ENCODE measurements at places on chromosomes 1 and 21. TPM values are rescaled to one million over a fixed set of nuclear protein-coding genes. Genes with fewer than 3 reads are reported as not detected.

GRCh38 chr1:12174924-12175810 lies 8.4 kb downstream of the TNFRSF1B start:
- no peak for DNase-seq
- peaks cover 89% of the 10 kb centered on the region for H3K4me1 ChIP-seq
- H3K27me3 ChIP-seq: no peaks in the 10 kb centered on the region
- peaks cover 53% of the 10 kb centered on the region for H3K36me3 ChIP-seq
- peak overlapping the region; percentile 95 for H3K27ac ChIP-seq
- H3K4me3 ChIP-seq: peak overlapping the region; percentile 86

DNA sequence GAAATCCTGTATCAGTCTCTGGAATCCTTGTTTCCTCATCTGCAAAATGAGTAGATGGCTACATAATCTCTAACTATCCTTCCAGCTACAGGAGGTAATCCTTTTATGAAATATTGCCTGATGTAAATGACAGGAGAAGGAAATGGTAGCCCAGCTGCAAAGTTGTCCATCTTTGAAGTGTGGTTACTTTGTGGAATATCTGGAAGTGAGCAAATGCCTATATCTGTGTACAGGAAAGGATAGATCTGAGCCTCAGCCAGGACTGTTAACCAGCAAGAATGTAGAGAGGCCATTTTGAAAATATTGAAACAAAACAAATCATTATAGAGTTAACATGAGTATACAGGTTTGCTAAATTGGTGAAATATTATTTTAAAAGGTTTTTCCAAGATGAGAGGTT lies 74.8 kb upstream of the BMP8A start:
- H3K36me3 ChIP-seq: peaks cover 22% of the 10 kb centered on the region
- H3K27ac ChIP-seq: no peak overlapping the region
- H3K4me1 ChIP-seq: peaks cover 20% of the 10 kb centered on the region
- no peak overlapping the region for H3K4me3 ChIP-seq

DNA sequence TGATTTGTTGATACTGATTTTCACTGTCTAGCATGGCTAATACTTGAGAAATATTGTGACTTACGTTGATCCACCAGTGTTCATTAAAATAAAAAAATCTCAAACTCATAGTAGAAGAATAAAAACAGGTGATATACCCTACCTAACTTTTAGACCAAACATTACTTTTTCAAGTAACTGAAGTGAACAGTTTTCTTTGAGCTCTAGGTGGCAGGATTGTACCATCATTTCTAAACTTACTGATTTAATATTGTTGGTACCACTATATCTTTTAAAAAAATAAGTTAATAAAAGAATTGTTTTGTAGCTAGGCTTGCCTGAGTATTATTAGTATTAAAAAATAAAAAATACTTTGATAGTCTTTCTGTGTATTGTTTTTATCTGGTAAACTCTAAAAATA lies 21.5 kb downstream of the CDC73 start:
- H3K36me3 ChIP-seq: peaks cover 37% of the 10 kb centered on the region
- H3K27ac ChIP-seq: no peak overlapping the region
- peak; percentile 54 for DNase-seq
- peaks cover 11% of the 10 kb centered on the region for H3K4me1 ChIP-seq

The SDF4 gene
- 175 TPM for total RNA-seq

The FOXO6 gene
- not detected for total RNA-seq

The KPRP gene
- not detected for total RNA-seq

The USP24 gene
- total RNA-seq: 48.4 TPM

DNA sequence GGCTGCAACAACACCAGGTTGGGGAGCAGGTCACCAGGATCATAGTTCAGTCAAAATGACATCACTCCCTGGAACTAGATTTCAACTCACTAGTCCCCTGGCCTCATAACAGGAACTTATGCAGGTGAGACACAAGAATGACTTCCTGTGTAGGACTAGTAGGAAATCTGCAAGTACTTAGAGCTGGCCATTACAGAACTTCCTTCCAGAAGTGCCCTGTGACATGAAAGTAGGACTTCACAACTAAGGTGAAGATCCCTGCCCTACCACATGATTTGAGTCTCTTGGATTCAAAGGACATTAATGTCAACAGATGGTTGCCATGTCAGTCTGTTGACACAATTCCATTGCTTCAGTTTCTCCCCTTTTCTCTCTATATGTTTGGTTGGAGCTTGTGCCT lies 223.1 kb downstream of the RPS6KC1 start:
- no peak overlapping the region for H3K4me3 ChIP-seq
- peaks cover 14% of the 10 kb centered on the region for H3K36me3 ChIP-seq
- H3K27me3 ChIP-seq: no peaks in the 10 kb centered on the region
- peaks cover 8% of the 10 kb centered on the region for H3K4me1 ChIP-seq
- no peak for DNase-seq
- H3K27ac ChIP-seq: no peak overlapping the region

- H3K4me1 ChIP-seq: peaks cover 34% of the 10 kb centered on the region
- H3K36me3 ChIP-seq: peaks cover 35% of the 10 kb centered on the region
- DNase-seq: no peak
- peak overlapping the region; percentile 57 for H3K27ac ChIP-seq
- no peak overlapping the region for H3K4me3 ChIP-seq
These were observed 37.3 kb downstream of the MACO1 start for GRCh38 chr1:25468033-25468432.

The C4BPB gene
- 0.43 TPM for total RNA-seq

DNA sequence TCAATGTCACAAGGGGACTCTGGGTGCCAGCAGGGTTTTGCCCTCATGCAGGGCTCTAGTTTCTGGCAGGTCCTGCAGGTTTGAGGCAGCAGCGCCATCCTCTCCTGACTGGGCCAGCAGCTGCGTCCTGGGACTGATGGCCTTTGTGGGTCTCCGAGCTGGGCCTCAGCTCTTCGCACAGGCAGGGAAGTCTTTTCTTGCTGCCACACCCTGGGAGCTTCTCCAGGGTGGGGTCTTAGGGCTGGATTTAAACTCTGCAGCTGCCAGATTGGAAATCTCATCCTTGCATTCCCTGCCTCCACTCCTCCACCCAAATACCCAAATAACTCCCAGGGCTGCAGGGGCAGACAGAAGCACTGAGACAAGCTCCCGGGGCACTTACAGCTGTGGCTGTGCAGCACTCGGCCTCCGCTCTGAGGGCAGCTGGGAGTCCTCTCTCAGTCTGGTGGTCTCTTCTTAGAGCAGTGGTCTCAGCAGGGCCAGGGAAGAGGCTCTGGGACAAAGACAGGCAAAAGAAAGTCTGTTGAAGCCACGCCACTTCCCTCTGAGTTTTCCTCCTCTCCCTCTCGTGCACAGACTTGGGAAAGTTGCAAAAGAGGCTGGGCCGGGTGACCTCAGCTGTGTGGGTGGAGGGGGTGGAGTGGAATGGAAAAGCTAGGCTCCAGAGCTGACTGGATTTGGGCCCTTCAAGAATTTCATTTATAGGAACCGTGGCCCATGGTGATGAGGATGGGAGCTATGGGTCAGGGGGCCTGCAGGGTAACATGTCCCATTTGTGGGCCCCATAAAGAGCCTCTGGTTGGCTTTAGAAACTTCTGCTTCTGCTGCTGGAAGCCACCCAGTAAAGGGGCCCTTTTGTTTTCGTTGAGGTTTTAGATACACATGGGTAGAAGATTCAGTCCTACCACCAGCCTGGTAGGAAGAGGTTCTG lies at the start of gene RAB7B:
TSS of gene RAB7B (minus strand) at position 525 of the 931 bp plus-strand sequence. CDS start 9,260 bp downstream, outside the sequence.
- no peak for DNase-seq
- H3K27ac ChIP-seq: peak within 1 kb of the TSS; percentile 1
- H3K27me3 ChIP-seq: peaks cover 13% of the 10 kb centered on the region
- peaks cover 25% of the 10 kb centered on the region for H3K4me1 ChIP-seq
- no peak within 1 kb of the TSS for H3K4me3 ChIP-seq

DNA sequence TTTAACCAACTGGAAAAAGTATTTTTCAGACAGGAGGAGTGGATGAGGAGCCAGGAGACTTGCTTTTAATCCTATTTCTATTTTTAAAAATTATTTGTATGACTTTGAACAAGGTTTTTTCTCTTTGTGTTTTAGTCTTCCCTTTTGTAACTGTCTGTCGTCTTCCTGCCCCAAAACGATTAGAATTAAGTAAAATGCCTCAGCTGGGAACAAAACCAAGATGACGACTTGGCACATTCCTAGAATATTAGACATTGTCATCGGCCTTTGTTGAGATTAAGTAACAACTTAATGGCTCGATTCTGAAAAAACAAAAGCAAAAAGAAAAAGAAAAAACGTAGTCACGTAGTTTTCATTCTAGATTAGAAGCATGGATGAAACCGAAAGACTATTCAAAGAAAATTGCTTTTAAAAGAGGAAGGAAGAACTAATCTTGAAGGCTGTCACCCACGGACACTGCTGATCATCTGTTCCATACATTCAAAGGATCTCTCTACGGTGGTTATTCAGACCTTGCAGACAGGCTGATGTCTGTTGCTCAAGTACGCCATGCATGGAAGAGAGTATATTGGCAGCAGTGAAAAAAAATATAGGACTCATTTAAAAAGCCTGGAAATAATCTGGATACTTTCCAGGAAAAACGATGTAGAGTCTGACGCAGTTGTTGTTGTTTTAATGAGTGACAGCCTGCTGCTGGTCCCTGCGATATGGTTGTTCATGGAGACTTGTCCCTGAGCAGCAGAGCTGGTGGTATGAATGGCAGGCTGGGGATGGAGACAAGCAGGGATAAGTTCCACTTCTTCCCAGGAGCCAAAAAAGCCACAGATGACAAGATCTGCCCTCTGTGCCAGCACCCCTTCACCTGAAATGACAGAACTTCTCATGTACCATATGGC lies 16.8 kb downstream of the GNG4 start:
- peaks cover 6% of the 10 kb centered on the region for H3K36me3 ChIP-seq
- peaks cover 3% of the 10 kb centered on the region for H3K27me3 ChIP-seq
- peak overlapping the region; percentile 81 for H3K27ac ChIP-seq
- peak overlapping the region; percentile 72 for H3K4me3 ChIP-seq

GRCh38 chr1:78009276-78009675 lies 4.5 kb downstream of the DNAJB4 start:
- DNase-seq: no peak
- H3K27me3 ChIP-seq: peaks cover 2% of the 10 kb centered on the region
- peaks cover 20% of the 10 kb centered on the region for H3K4me1 ChIP-seq
- H3K4me3 ChIP-seq: no peak overlapping the region

GRCh38 chr1:2956576-2956975 lies 64.7 kb upstream of the ACTRT2 start:
- H3K36me3 ChIP-seq: no peaks in the 10 kb centered on the region
- no peak overlapping the region for H3K4me3 ChIP-seq
- H3K27me3 ChIP-seq: no peaks in the 10 kb centered on the region
- DNase-seq: no peak
- no peaks in the 10 kb centered on the region for H3K4me1 ChIP-seq

GRCh38 chr21:31173881-31174555 lies 135.7 kb upstream of the KRTAP19-8 start:
- H3K4me1 ChIP-seq: peaks cover 67% of the 10 kb centered on the region
- no peaks in the 10 kb centered on the region for H3K27me3 ChIP-seq
- H3K36me3 ChIP-seq: peaks cover 64% of the 10 kb centered on the region
- H3K27ac ChIP-seq: peak overlapping the region; percentile 81
- peak overlapping the region; percentile 69 for H3K4me3 ChIP-seq

DNA sequence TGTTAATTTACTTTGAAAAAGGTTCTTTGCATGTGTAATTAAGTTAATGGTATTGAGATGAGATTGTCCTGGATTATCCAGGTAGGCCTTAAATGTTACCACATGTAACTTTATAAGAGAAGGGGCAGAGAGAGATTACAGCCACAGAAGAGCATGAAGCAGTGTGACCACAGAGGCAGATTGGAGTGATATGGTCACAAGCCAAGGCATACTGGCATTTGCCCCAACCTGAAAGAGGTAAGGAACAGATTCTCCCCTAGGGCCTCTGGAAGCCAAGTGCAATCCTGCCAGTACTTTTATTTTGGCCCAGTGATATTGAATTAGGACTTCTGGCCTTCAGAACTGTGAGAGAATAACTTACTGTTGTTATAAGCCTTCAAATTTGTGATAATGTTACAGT lies 23.0 kb downstream of the RNF2 start:
- peaks cover 7% of the 10 kb centered on the region for H3K4me1 ChIP-seq
- DNase-seq: no peak
- H3K27me3 ChIP-seq: no peaks in the 10 kb centered on the region
- H3K4me3 ChIP-seq: no peak overlapping the region

GRCh38 chr1:26218906-26219494 lies 15.0 kb upstream of the CEP85 start:
- H3K27ac ChIP-seq: no peak overlapping the region
- H3K4me1 ChIP-seq: no peaks in the 10 kb centered on the region
- H3K36me3 ChIP-seq: no peaks in the 10 kb centered on the region
- peaks cover 13% of the 10 kb centered on the region for H3K27me3 ChIP-seq
- no peak overlapping the region for H3K4me3 ChIP-seq

The NECTIN4 gene
- not detected for total RNA-seq

DNA sequence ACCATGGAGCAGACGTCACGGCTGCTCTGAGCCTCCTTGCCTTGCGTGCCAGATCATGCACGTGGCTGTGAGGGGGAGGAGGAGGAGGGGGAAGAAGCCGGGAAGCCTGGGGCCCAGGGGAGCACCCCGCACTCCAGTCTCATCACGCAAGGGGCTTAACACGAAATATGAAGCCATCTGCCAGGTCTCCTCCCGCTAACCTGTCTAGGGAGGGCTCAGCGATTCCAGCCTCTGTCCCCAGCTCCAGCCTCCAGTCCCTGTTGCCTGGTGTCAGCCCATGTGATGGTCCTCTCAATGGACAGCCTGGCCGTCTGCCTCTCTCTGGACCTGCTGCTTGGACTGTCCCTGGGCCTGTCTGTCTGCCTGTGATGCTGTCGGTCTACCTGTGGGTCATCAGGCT lies 22.5 kb upstream of the C1QA start:
- no peak overlapping the region for H3K4me3 ChIP-seq
- DNase-seq: no peak
- peaks cover 1% of the 10 kb centered on the region for H3K27me3 ChIP-seq
- no peak overlapping the region for H3K27ac ChIP-seq
- no peaks in the 10 kb centered on the region for H3K36me3 ChIP-seq
- H3K4me1 ChIP-seq: no peaks in the 10 kb centered on the region

- H3K27ac ChIP-seq: no peak overlapping the region
- no peak for DNase-seq
- no peaks in the 10 kb centered on the region for H3K27me3 ChIP-seq
- no peaks in the 10 kb centered on the region for H3K36me3 ChIP-seq
These were observed 234.2 kb upstream of the PTBP2 start for GRCh38 chr1:96487394-96487793.

The PAQR6 gene
- total RNA-seq: 4.6 TPM

DNA sequence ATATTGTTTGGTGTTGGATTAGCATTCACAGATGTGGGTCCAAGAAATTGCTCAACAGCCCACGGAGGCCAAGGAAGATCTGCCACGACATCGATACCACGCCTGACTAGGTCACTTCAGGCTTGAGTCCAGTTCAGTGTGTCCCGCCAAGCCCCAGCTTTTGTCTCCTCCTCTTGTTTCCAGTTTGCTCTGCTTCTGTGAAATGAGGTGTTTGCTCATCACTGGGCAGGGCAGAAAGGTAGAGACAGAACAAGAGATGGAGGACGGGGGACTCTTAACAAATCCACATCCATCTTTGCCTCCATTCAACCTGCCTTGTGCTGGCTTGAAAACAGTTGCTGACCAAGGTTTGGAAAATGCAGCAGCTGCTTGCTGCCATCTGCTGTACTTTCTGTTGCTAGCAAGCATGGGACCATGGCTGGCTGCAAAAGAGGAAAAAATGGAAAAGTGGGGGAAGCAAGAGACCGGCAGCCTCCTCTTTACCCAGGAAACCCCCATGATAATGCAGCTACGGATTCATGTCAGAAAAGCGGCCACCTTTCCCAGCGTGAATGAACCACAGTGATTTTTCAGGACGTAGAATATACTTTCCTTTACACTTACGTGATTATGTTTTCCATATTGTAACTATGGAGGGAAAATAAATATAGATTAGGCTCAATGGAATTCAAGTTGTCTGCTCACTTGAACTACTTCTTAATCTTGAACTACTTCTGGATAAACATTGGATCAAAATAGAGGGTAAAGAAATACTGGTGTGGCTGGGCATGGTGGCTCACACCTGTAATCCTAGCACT lies 80.2 kb upstream of the GREM2 start:
- H3K36me3 ChIP-seq: no peaks in the 10 kb centered on the region
- no peak overlapping the region for H3K4me3 ChIP-seq
- DNase-seq: peak; percentile 58
- H3K27ac ChIP-seq: no peak overlapping the region
- H3K27me3 ChIP-seq: no peaks in the 10 kb centered on the region

Data from activated CD4-positive, alpha-beta T cell treated with anti-CD3 and anti-CD28 coated beads, Interleukin-2, amount 10 ng/mL, durations not matched to agents 24 days and 14 days (primary cell).